ENCODE measurements at places on chromosomes 6 and 20.

DNA sequence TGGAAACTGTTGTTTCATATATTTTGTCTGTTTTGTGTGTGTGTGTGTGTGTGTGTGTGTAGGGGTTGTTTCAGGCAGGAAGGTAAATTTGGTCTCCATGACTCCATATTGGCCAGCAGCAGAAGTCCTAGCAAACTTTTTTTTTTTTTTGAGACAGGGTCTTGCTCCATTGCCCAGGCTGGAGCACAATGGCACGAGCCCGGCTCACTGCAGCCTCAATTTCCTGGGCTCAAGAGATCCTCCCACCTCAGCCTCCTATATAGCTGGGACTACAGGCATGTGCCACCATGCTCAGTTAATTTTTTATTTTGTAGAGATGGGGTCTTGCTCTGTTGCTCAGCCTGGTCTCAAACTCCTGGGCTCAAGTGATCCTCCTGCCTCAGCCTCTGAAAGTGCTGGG lies 75.8 kb downstream of the PRDM1 start:
- no peak for DNase-seq

- no peak for DNase-seq
Measured at GRCh38 chr6:75624988-75625387, 23.3 kb downstream of the SENP6 start.

- DNase-seq = no peak
Measured at GRCh38 chr6:2488578-2488977, 243.2 kb upstream of the GMDS start.

DNA sequence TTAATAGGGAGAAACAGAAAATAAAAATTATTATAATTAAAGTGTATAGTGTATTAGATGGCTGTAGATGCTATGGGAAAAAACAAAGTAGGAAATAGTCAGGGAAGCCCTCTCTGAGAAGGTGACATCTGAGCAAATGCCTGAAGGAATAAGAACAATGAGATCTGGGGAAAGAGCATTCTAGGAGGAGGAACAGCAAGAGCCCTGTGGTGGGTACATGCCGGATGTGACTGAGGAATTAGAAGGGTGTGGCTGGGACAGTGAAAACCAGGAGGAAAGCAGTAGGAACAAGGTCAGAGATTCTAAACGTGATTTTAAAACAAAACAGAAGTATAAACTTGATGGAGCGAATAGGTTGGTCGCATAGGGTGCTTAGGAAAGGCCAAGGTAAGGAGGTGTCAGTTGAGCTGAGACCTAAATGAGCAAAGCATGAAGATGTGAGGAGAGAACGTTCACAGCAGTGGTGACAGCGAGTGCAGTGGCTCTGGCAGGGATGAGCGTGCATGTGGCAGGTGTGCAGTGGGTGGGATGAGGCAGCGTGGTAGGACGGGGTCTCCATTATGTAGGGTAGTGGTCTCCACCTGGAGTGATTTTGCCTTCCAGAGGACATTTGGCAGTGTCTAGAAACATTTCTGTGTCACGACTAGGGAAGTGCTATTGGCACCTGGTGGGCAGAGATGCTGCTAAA lies 97.1 kb upstream of the MRPS10 start:
- no peak for DNase-seq

DNA sequence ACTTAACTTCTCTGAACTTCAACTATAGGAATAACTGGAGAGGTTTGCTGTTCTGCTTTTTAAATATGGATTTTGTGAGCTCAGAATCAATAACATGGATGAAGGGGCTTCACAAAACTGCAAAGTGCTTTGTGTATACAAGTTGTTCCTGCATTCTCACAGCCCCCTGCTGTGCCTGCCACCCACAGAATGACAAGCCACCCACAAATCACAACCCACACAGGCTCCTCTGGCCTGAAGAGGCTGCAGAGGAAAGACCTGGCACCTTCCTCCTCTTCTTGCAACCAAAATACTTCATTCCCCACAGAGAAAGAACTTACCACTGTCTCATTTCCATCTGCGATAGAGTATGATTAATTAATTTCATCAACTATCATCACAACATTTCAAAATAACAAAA lies 106.7 kb upstream of the NHSL1 start:
- DNase-seq = no peak

DNA sequence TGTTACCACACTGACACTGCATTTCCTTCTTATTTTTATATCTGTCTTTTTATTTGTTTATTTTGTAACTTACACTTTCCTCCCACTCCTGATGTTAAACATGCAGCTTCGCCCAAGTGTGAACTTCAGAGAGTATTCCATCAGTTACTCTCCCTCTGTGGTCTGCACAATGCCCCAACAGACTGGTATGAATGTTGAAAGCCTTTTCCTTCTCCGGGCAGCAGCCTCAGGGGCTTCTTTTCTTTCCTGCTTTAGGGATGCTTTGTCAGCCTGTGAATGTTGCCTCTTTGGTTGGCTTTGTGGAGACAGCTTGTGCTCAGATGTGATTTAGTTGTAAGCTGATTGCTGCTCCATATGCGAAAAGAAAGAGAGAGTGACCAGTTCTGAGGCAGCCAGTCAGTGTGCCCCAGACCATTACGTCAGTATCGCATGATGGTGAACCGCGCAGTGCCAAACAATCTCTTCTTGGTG lies 44.0 kb downstream of the SMPDL3A start:
- DNase-seq = no peak

GRCh38 chr20:62991196-62991807 lies 15.5 kb downstream of the BHLHE23 start:
- DNase-seq = no peak

DNA sequence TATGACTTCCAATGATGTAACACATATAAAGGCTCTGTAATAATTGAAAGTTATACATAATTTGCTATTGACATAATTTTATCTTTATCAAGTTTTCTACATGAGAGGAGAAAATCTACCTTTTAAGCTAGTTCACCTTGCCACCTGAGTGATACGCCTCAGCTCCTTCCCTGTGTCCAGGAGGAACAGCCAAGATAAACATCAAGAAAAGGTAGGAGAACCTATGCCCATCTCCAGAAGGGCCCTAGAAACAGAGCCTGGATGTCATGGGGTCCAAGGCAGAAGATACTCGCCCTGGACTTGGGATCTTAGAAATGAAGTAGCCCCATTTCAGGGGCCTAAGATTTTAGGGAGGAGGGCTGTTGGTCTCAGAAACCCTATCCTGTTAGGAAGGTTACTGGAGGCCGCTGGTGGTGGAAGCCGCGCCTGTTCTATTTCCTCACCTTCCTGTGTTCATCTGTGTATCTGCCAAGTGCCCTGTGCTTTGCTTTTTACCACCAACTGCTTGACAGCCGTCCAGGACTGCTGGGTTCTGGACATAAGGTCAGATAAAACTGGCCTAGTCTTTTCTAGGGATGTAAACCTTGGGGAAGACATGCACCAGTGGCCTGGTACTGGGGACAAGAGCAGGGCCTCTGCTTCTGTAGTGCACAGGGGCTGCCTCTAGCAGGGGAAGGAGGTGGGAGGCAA lies 178.5 kb downstream of the ARID1B start:
- DNase-seq = no peak

DNA sequence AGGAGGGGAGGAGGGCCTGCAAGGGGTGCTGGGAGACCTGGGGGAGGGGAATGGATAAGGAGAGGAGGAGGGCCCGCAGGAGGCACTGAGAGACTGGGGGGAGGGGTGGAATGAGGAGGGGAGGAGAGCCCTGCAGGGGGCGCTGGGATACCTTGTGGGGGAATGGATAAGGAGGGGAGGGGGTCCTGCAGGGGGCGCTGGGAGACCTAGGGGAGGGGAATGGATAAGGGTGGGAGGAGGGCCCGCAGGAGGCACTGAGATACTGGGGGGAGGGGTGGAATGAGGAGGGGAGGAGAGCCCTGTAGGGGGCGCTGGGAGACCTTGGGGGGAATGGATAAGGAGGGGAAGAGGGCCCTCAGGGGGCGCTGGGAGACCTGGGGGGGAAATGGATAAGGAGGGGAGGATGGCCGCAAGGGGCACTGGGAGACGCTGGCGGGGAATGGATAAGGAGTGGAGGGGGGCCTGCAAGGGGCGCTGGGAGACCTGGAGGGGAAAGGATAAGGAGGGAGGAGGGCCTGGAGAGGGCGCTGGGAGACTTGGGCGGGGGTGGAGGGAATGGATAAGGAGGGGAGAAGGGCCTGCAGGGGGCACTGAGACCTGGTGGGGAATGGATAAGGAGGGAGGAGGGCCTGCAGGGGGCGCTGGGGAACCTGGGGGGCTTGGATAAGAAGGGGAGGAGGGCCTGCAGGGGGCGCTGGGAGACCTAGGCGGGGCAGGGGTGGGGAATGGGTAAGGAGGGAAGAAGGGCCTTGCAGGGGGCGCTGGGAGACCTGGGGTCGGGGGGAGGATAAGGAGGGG lies 1.3 kb upstream of the CTCFL start:
- no peak for DNase-seq
